Natural killer cell (primary cell): ENCODE measurements at places on chromosomes 1 and 21.
A peak's percentile ranks its signal among the peaks of the same experiment; 100 is the strongest.

GRCh38 chr1:170290276-170290675 is 144.5 kb downstream of the NTMT2 start:
- no peak overlapping the region for H3K27ac ChIP-seq
- no peaks in the 10 kb centered on the region for H3K4me1 ChIP-seq
- peaks cover 4% of the 10 kb centered on the region for H3K27me3 ChIP-seq
- H3K36me3 ChIP-seq: no peaks in the 10 kb centered on the region
- no peak for DNase-seq

DNA sequence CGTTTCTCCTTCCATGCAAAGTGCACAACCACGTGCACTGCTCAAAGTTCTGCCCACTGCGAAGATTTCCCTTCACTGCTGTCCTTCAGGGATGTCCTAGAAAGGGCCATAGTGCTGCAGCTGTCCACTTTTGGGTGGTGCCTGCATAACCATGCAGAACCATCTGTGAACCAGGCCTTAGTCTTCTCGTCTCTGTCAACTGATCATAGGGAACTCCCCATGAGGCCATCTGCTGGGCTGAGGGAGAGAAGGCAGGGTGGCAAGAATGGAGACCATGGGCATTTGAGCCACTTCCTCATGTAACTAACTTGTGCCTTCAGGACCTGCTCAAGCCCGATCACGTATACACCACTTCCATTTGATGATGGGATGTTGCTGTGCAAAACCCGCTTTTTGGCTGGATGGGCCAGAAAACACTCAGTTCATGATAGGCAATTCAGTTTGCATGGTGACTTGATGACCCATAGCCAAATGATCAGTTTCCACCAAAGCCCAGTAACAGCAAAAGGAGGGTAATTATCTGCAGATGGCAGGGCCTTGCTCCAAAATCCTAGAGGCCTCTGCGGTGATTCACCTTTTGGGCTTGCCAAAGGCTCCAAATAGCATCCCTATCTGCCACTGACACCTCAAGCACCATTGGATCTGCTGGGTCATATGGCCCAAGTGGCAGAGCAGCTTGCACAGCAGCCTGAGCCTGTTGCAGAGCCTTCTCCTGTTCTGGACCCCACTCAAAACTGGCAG is 9.5 kb downstream of the ST6GALNAC5 start:
- H3K36me3 ChIP-seq: no peaks in the 10 kb centered on the region
- no peaks in the 10 kb centered on the region for H3K4me1 ChIP-seq
- no peaks in the 10 kb centered on the region for H3K27me3 ChIP-seq
- H3K4me3 ChIP-seq: no peak overlapping the region
- no peak for DNase-seq

DNA sequence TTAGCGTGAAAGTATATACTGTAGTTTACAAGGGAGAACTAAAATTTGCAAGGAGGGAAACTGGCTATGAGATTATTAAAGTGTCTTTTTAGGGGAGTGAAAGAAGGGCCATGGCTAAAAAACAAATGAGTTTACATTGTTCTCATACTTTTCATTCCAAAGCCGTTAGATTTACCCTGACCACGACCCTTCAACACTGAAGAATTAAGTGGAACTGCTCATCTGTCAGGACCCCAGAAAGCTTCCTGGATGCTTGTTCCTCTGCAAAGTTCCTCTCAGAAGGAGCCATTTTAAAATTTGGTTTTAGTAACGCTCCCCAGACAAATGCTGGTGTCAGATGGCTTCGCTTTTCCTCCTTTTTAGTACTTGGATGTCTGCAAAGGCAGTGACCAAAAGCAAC is 82.7 kb upstream of the ZBTB18 start:
- no peak overlapping the region for H3K4me3 ChIP-seq
- no peak overlapping the region for H3K27ac ChIP-seq
- no peaks in the 10 kb centered on the region for H3K36me3 ChIP-seq
- no peaks in the 10 kb centered on the region for H3K27me3 ChIP-seq

DNA sequence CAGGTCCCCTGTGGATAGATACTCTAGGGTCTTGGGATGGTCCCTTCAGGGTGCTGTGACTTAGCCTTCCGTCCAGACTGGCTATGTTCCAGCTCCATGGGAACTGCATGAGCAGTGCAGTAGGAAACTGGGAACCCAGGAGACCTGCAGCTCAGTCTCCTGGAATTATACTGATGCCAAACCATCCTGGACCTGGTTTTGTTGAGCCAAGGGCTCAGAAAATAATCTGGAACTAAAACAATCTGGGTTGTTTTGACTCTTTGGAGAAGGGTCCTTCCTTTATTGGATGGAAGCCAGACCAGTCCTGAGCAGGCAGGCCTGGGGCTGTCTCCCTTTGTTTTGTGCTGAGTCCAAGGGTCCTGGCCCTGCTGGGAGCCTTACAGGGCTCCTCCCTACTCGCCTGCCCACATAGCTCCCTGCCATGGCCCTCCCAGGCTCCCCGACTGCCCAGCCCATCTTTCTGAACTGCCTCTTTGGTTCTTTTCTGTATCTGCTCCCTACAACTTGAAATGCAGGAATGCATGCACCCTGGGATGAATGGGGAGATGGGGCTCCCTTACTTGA is 1.2 kb downstream of the IPO13 start:
- no peak overlapping the region for H3K4me3 ChIP-seq
- peaks cover 2% of the 10 kb centered on the region for H3K36me3 ChIP-seq
- H3K27me3 ChIP-seq: no peaks in the 10 kb centered on the region

DNA sequence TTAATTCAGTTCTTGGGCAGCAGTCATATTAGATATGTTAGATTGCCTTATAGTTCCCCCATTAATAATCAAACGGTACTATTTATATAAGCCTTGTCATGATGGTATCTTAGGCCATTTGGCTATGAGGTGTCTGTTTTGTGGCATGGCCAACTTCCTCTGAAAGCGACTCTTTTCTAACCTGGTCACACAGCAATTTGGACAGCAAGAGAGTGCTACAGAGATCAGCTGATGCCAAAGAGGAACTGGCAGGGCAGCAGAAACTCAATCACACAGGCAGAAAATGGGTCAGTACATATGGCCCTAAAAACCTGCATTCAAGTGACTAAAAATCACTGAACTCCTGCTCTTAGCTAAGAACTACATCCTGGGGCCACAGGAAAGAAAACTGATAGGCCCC is 13.4 kb upstream of the MUTYH start:
- H3K27ac ChIP-seq: no peak overlapping the region
- no peaks in the 10 kb centered on the region for H3K36me3 ChIP-seq
- DNase-seq: no peak
- H3K4me3 ChIP-seq: no peak overlapping the region
- no peaks in the 10 kb centered on the region for H3K27me3 ChIP-seq

GRCh38 chr1:19011845-19012231 is 55.4 kb upstream of the IFFO2 start:
- no peak overlapping the region for H3K4me3 ChIP-seq
- H3K36me3 ChIP-seq: no peaks in the 10 kb centered on the region
- peaks cover 12% of the 10 kb centered on the region for H3K4me1 ChIP-seq

DNA sequence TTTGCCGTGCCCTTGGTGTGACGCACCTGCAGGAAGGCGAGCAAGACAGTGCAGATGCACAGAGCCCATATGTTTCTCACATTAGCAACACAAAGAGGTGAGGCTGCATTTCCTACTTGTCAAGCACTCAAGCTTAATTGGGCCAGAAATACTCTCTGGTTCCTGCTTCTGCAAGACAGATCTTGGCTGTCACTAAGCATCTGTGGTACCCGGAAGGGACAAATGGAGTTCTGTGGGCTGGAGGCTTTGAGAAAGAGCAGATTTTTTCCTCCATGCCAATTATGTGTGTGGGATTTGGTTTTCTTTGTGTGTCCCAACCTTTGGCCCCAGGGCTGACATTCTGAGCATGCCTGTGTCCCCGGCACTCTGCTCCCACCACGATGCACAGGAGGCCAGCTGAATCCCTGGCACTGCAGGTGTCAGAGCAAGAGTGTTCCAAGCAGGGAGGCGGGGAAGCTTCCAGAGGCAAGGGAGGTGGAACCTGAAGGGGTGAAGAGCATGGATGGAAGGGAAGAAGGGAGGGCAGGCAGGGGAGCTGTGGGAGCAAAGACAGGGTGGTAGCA is 52.0 kb upstream of the STUM start:
- no peaks in the 10 kb centered on the region for H3K36me3 ChIP-seq
- DNase-seq: no peak
- no peak overlapping the region for H3K27ac ChIP-seq
- H3K4me3 ChIP-seq: no peak overlapping the region
- H3K27me3 ChIP-seq: no peaks in the 10 kb centered on the region

DNA sequence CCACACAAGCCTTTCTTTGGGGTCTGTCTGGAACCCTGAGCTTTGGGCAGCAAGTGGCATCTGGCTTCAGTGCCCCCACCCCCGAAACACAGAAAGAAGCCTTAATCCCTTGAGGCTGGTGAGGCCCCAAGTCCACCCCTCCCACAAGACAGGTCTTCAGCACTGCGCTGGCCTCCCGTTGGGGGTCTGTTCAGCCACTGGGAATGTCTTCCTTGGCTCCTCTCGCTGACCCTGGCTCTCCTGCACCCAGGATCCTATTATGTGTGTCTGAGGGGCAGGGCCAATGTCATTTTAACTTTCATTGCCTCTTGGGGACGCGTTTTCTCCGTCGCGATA is 26.9 kb downstream of the ATP8B2 start:
- H3K4me3 ChIP-seq: peak overlapping the region; percentile 40
- H3K4me1 ChIP-seq: peaks cover 21% of the 10 kb centered on the region
- no peak for DNase-seq
- H3K27ac ChIP-seq: no peak overlapping the region

GRCh38 chr1:210310562-210311153 is 18.0 kb upstream of the HHAT start:
- peaks cover 7% of the 10 kb centered on the region for H3K4me1 ChIP-seq
- no peak overlapping the region for H3K27ac ChIP-seq
- no peak for DNase-seq
- no peak overlapping the region for H3K4me3 ChIP-seq
- H3K27me3 ChIP-seq: no peaks in the 10 kb centered on the region

- peaks cover 38% of the 10 kb centered on the region for H3K4me1 ChIP-seq
- no peak overlapping the region for H3K4me3 ChIP-seq
- DNase-seq: no peak
Observed at GRCh38 chr1:225996946-225997545, 2.1 kb downstream of the SDE2 start.

GRCh38 chr1:221768444-221769066 is 26.7 kb upstream of the DUSP10 start:
- no peak for DNase-seq
- no peak overlapping the region for H3K27ac ChIP-seq
- H3K4me3 ChIP-seq: no peak overlapping the region
- no peaks in the 10 kb centered on the region for H3K27me3 ChIP-seq

DNA sequence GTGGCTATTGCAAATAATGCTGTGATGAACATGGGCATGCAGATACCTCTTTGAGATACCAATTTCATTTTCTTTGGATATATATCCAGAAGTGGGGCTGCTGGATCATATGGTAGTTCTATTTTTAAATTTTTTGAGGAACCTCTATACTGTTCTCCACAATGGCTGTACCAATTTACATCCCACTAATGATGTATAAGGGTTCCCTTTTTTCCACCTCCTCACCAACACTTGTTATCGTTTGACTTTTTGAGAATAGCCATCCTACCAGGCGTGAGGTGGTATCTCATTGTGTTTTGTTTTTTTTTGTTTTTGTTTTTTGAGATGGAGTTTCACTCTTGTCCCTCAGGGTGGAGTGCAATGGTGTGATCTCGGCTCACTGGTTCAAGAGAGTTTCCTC is 6.6 kb upstream of the NUCKS1 start:
- peaks cover 7% of the 10 kb centered on the region for H3K36me3 ChIP-seq
- H3K4me3 ChIP-seq: no peak overlapping the region
- no peak for DNase-seq
- no peak overlapping the region for H3K27ac ChIP-seq
- no peaks in the 10 kb centered on the region for H3K27me3 ChIP-seq
- no peaks in the 10 kb centered on the region for H3K4me1 ChIP-seq

GRCh38 chr1:65514041-65514440 is 93.6 kb downstream of the LEPR start:
- H3K36me3 ChIP-seq: no peaks in the 10 kb centered on the region
- H3K27ac ChIP-seq: no peak overlapping the region
- no peak for DNase-seq
- H3K4me3 ChIP-seq: no peak overlapping the region

DNA sequence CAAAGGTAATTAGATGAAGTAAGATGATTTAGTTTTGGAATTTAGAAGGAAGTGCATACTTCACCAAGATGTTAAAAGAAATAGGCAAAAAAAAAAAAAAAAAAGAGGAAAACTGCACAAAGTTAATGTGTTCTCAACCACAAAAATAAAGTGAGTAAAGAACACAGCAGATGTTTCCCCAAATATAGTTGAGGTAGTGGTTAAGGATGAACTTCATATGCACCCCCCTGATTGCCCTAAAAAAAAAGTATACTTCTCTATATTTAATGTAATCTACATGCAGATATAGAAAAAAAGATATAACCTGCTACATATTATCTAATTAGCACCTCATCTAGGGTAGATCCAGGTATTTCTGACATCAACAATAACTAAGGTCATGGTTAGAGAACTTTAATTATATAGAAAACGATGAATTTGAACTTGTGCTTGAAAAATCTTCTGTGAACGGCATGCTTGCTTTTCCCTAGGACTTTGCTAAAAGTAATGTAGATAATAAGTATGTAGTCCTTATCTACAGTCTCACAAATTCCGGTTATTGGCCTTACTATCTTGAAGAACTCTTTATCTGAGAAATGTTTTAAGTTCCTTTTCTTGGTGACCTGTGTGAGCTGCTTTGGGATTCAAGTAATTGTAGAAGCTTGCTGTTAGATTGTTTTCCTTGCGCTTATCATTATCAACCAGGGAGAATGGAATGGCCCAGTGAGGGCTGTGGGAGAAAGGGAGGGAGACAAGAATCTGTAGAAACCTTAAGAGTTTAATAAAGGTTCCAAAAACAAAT is 70.1 kb upstream of the LRRC7 start:
- H3K36me3 ChIP-seq: no peaks in the 10 kb centered on the region
- no peak for DNase-seq
- no peaks in the 10 kb centered on the region for H3K27me3 ChIP-seq
- no peaks in the 10 kb centered on the region for H3K4me1 ChIP-seq
- no peak overlapping the region for H3K4me3 ChIP-seq
- no peak overlapping the region for H3K27ac ChIP-seq

DNA sequence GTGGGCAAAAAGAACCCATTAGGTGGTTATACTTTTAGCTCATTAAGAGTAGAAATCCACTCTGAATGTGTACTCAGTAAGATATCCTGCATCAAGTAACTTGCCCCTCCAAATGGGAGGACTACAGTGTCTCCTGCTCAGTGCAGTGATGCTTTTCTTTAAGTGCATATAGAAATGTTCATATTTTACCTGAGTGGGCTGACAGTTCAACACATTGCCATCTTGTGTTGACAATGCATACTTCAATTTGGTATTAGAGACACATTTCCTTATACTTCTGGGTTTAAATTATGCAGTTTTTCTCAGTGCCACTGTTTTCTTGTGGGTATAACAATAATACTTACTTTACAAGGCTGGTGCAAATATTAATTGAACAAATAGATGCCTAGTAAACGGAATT is 318.6 kb upstream of the TMPRSS15 start:
- H3K4me3 ChIP-seq: no peak overlapping the region
- DNase-seq: no peak
- no peaks in the 10 kb centered on the region for H3K27me3 ChIP-seq
- no peak overlapping the region for H3K27ac ChIP-seq
